ENCODE measurements at places on chromosomes 12 and 14.
A peak's percentile ranks its signal among the peaks of the same experiment; 100 is the strongest.

GRCh38 chr14:91015435-91015834 is 45.0 kb downstream of the RPS6KA5 start:
- DNase-seq = no peak

DNA sequence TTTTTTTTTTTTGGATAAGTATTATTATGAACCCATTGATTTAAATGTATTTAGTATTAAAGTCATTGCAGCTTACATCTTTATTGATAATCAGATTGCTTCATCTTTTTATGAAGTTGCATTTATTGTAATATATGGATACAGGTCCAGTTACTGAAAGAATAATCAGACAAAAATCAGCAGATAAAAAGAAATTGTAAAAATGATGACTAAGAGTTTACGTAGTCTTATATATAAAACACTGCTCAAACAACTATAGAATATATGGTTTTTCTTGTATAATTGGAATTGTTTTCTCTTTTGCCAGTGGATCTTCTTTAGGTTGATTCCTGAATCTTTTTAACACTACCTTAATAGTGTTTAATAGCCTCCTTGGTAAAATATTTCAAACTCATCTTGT is 378.3 kb downstream of the DUSP6 start:
- DNase-seq = no peak

GRCh38 chr12:120397824-120398540 is 29.0 kb upstream of the MSI1 start:
- DNase-seq = no peak

GRCh38 chr12:106074706-106075392 is 63.9 kb downstream of the NUAK1 start:
- no peak for DNase-seq

DNA sequence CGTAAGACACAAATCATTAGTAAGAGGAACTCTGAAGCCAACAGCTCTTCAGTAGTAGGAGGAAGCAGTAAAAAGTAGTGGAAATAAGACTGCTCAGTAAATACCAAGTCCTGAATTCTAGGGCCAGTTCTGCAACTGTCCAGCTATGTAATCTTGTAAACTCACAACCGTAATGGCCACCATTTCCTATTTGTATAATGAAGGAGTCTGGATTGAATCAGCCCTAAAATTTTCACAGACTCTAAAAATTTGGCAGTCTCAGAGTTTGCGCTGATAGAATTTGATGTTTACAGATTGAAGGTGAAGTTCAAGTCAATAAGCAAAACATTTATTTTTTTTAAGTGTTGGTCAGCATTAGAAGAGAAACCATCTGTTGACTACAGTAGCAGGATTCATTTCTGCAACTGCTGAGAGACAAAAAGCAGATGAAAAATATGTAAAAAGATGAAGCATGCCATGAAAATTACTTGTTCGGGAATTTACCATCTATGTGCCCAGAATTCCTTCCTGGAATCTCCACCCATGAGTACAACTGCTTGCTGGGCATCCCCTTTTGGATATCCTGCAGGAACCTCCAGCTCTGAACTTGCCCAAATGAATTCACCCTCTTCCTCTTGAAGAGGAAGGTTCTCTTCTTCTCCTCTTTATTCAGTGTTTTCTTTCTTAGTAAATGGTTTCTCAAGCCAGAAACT is 47.5 kb downstream of the GALNT4 start:
- DNase-seq = no peak

GRCh38 chr14:69900603-69901002 is 21.4 kb downstream of the SMOC1 start:
- DNase-seq = no peak

DNA sequence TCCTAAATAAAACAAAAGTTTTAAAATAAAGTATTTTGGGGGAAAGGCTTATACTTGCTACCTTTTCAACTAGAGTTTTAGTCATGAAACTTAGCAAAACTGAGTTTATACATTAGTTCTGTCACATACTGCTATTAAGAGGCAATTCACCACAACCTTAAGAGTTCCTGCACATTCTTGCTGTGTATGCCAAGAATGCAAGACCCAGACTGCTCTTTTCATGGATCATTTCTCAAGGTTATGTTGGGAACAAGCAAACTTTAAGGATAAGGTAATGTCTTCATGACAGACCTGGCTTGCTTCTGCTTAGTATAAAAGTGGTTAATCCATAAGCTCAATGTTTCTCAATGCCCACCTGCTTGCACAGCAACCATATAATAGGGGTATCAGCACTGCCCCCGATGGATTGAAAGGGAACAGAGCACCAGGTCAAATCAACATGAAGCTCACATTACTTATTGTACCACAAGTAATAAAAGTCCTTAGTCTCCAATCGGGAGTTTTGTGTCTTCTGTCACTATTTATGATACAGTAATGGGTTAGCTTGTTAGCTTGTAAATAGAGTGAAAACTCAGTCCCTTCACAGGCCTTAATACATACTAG is 67.6 kb downstream of the KIF21A start:
- no peak for DNase-seq

GRCh38 chr14:60495946-60496345 is 10.1 kb upstream of the C14orf39 start:
- no peak for DNase-seq

DNA sequence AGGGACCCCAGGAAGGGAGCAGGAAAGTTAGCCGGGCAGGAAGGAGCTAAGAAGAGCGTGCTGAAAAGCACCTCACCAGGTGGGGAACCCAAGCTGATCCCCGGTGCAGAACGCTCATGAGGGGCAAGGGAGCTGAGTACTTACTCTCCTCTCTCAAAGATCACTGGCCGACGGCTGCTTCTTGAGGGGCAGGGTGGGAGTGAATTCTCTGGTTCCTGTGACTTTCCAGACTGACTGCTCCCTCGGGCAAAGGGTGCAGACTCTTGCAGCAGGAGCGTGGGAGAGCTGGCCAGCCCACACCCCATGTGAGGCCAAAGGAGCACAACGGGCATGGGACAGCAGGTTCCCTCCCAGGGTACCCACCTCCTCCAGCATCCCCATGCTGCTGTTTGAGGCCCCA is 44.9 kb upstream of the DIO3 start:
- DNase-seq = no peak

GRCh38 chr14:72941286-72941985 is 15.2 kb downstream of the DCAF4 start:
- DNase-seq = peak; percentile 37

DNA sequence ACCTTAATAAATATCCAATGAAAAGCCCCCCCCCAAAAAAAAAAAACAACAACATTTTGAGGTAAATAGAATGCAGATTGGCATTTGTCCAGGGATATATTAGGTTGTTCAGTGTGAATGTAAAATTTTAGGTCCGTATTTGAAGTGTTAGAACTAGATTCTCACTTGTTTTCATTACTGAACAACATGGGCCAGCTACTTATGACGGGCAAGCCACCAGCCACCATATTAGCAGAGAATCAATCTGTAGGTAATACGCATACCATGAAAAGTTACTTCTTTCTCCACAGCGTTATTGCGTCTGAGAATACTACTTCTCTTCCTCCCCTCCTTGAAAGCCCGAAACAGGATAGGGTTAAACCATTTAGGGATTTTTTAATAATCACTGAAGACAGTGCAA is 5.4 kb downstream of the FLRT2 start:
- peak; percentile 8 for DNase-seq

DNA sequence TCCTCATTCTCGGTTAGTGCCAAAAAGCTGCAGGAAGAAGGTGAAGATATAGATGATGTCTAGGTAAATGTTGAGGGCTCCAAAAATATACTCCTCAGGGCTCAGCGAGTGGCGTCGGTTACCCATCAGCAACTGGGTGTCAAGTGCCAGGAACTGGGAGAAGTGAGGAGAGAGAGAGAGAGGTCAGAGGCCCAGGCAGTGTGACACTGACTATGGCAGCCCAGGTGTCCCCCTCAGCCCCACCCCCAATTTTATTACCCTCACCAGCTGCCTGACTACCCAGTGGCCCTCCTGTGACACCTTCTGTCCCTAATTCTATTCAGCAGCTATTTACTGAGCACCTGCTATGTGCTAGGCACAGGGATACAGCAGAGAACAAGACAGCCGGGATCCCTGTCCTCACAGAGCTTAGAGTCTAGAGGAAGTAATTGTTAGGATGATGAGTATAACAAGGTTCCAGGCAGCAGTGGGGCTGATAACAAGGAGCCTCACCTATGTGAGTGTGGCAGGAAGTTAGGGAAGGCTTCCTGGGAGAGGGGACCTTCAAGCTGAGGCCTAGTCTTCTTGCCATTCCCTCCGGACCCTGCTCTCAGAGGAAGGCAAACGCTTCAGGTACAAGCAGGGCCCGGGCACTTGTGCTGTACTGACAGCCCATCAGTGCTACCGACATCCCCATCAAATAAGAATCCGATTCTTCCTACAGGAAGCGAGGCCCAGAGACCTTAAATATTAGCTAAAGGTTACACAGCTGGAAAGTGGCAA is 27.8 kb upstream of the BCDIN3D start:
- DNase-seq = no peak

GRCh38 chr12:53330671-53331070 is 5.5 kb downstream of the SP7 start:
- DNase-seq = no peak

- no peak for DNase-seq
These were observed 28.3 kb upstream of the ATP2A2 start for GRCh38 chr12:110252716-110253115.

DNA sequence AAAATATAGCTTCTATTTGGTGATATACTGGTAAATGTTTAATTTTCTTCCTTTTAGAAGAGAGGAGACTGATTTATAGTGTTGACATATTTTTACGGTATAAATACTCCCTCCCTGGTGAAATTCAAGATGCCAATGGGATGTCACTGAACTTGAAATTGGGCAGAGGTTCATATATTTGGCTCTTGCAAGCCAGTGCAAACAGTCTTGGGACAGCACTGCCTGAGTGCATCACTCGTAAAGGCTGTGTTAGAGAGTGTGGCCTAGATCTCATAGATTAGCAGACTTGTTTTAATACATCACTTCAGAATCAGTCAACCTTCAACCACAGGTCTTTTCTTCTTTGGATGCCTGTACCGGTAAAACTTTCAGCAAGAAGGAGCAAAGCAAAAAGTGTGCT is 681.0 kb downstream of the NRXN3 start:
- no peak for DNase-seq

DNA sequence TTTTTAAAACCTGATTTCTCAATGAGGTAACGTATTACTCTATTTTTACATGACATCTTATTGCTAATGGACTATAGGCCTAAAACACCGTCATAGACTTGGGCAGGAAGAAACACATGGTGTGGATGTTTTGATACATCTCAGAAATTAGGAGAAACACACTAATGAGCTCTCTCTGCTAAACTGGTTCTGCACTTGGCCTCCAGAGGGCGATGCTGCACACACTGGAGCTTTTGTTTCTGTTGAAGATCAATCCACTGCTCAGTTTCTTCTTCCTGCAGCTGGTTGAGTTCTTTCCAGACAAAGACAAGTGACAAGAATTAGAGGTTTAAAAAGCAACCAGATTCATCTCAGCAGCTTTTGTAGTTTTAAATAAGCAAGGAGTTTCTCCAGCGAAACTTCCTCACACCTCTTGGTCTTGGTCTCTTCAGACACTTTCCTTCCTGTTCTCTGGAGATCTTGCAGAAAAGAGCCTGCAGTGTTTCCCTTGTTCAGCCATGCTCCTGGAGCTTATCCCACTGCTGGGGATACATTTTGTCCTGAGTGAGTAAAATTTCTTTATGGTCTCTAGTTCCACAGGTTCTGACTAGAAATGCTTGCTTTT is 178.5 kb upstream of the OR4E1 start:
- DNase-seq = peak; percentile 27

- DNase-seq = no peak
These were observed 457.6 kb downstream of the ZFP36L1 start for GRCh38 chr14:68335312-68335711.

DNA sequence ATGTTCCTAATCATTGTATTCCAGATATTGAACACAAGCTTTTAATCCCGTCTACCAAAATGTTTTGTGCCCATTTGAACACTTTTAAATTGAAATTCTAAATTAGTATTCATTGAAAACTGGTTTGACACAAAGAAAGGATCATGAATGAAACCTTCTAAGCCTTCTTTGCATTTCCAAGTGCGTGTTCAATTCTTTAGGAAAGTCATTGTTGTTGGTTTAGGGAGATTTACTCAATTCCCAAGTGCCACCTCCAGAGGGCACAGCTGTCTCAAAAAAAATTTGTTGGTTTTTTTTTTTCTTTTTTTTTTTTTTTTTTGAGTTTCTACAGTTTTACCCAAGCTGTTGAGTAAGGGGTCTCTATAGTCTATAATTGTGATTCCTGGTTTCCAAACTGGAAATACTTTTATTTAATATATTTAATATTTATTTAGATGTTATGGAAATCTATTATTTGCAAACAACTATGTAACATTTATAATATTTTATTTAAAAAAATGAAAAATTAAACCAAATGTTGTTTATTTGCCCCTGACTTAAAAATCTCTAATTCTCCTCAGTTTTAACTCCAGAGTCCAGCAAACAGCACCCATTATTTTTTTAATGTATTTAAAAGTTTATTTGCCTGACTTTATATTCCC is 79.9 kb downstream of the NEDD1 start:
- peak; percentile 51 for DNase-seq

DNA sequence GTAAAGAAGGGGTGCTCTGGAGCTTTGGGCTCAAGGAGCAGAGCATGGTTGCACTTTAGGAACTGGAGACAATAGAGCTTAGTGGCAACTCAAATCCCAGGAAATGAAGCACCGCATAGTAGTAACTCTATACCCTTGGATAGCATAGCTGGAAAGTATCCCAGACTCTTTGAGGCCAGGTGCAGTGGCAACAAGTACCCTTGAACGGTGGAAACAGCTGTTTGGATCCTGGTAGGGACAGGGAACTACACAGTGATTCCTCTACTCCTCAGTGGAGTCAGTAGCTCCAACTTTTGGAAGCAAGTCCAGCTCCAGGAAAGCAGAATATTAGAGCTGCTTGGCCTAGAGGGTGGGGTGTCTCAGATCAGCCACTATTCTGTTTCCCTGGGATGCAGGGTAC is 129.0 kb upstream of the WSCD2 start:
- no peak for DNase-seq

DNA sequence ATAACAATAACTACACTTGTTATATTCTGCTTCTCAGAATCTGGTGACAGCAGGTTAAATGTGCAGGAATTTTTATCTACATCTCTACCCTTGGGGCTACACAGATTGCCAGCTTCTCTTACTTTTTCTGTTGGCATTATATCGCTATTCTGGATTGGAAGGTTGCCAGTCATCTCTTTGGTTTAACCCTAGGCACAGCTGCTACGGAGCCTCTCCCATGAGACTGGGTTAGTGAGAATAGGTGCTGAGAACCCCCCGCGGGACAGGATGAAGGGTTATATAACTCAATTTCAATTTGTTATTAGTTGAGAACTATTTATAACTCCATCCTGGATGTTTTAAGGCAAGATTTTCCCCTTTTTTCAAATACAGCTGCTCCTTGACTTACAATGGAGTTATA is 73.1 kb downstream of the ACADS start:
- DNase-seq = no peak
